ENCODE measurements at places on chromosomes 13 and 19.

DNA sequence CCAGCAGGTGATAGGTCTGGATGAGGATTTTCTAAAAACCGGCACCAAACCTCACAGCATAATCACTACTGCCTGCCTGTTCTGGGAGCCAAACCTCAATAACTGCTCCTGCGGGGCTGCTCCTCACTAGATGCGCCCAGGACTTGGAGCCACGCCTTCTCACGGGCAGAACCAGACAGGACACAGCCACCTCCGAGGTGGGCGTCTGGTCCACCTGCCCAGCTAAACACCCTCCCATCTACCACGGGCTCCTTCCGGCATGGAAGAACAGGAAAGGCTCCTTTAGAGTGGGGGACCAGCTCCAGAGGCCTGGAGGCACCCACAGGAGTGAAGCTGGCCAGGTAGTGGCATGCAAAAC is 73.5 kb downstream of the PEPD start:
- H3K27me3 ChIP-seq = no peaks in the 10 kb centered on the region
- H3K4me1 ChIP-seq = no peaks in the 10 kb centered on the region
- no peak overlapping the region for H3K4me3 ChIP-seq
- no peak overlapping the region for H3K27ac ChIP-seq
- peaks cover 8% of the 10 kb centered on the region for H3K36me3 ChIP-seq

GRCh38 chr13:70568571-70568970 is 460.3 kb upstream of the KLHL1 start:
- H3K4me1 ChIP-seq = no peaks in the 10 kb centered on the region
- no peak overlapping the region for H3K27ac ChIP-seq
- H3K4me3 ChIP-seq = no peak overlapping the region
- H3K36me3 ChIP-seq = no peaks in the 10 kb centered on the region

- no peak overlapping the region for H3K4me3 ChIP-seq
- H3K27ac ChIP-seq = no peak overlapping the region
- H3K27me3 ChIP-seq = peaks cover 2% of the 10 kb centered on the region
- H3K36me3 ChIP-seq = no peaks in the 10 kb centered on the region
Measured at GRCh38 chr13:65912516-65912915, 1317.6 kb downstream of the PCDH9 start.

DNA sequence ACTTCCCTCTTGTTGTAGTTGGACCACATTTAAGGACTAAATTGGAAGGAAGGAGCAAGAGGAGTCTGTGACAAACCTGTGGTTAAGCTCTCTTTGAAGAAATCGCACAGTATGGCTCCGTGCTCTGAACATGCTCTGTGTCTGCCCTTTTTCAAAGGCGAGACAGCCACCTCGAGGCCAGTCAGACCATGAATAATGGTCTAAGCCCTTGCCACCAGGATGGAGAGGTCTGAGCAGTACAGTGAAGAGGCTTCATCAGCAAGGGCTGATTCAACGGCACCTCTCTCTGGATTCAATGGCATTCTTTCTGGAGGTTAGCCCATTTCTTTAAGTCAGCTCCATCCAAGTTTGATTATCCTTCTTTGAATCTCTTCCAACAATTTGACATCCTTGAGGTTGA is 30.9 kb downstream of the FAM216B start:
- no peaks in the 10 kb centered on the region for H3K4me1 ChIP-seq
- peaks cover 3% of the 10 kb centered on the region for H3K27me3 ChIP-seq

- H3K27me3 ChIP-seq = peaks cover 43% of the 10 kb centered on the region
- H3K4me1 ChIP-seq = peaks cover 30% of the 10 kb centered on the region
- H3K36me3 ChIP-seq = peaks cover 14% of the 10 kb centered on the region
- H3K27ac ChIP-seq = no peak overlapping the region
- no peak overlapping the region for H3K4me3 ChIP-seq
Measured at GRCh38 chr19:1845125-1845515, 3.2 kb downstream of the REXO1 start.

GRCh38 chr19:3210347-3211017 is 14.0 kb upstream of the CELF5 start:
- peaks cover 9% of the 10 kb centered on the region for H3K27me3 ChIP-seq
- DNase-seq = peak; percentile 72
- no peak overlapping the region for H3K4me3 ChIP-seq

DNA sequence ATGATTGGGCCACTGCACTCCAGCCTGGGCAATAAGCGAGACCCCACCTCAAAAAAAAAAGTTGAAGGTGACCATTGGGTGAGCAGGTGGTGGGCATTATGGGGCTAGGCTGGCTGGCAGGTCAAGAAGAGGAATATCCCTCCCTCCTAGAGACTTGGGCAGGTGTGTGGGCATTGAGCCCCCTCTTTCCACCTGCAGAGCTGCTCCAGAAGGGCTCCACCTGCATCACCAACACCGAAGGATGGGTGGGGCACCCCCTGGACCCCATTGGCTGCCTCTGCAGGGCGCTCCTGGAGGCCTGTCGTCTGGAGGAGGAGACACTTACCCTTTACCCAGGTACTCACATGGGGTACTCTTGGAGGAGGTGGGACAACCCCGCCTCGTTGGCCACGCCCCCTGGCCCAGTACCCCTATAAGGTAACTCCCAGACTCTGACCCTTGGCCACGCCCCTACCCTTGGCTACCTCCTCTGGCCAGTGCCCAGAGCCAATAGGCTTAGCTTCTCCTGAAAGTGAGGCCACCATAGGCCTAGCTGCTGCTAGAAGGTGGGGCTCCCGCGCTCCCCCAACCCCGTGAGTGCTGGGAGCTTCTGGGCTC is 21.9 kb downstream of the ZSWIM4 start:
- H3K27ac ChIP-seq = no peak overlapping the region
- no peaks in the 10 kb centered on the region for H3K4me1 ChIP-seq
- H3K27me3 ChIP-seq = no peaks in the 10 kb centered on the region

GRCh38 chr19:5125376-5125775 is 156.5 kb downstream of the KDM4B start:
- peaks cover 13% of the 10 kb centered on the region for H3K36me3 ChIP-seq
- H3K27me3 ChIP-seq = peaks cover 13% of the 10 kb centered on the region
- H3K27ac ChIP-seq = no peak overlapping the region
- no peak overlapping the region for H3K4me3 ChIP-seq

- no peak overlapping the region for H3K4me3 ChIP-seq
- H3K36me3 ChIP-seq = peaks cover 24% of the 10 kb centered on the region
- H3K27ac ChIP-seq = no peak overlapping the region
- no peaks in the 10 kb centered on the region for H3K27me3 ChIP-seq
- no peak for DNase-seq
Measured at GRCh38 chr19:5585461-5586299, 17.9 kb upstream of the TINCR start.

- H3K36me3 ChIP-seq = no peaks in the 10 kb centered on the region
- DNase-seq = no peak
- no peaks in the 10 kb centered on the region for H3K27me3 ChIP-seq
- H3K4me3 ChIP-seq = no peak overlapping the region
Measured at GRCh38 chr13:78035500-78035899, 116.9 kb upstream of the EDNRB start.

GRCh38 chr19:2237051-2237868 is 636 bp downstream of the SF3A2 start:
- H3K27ac ChIP-seq = peak overlapping the region; percentile 92
- peaks cover 23% of the 10 kb centered on the region for H3K27me3 ChIP-seq
- peaks cover 47% of the 10 kb centered on the region for H3K4me1 ChIP-seq
- H3K36me3 ChIP-seq = peaks cover 25% of the 10 kb centered on the region

DNA sequence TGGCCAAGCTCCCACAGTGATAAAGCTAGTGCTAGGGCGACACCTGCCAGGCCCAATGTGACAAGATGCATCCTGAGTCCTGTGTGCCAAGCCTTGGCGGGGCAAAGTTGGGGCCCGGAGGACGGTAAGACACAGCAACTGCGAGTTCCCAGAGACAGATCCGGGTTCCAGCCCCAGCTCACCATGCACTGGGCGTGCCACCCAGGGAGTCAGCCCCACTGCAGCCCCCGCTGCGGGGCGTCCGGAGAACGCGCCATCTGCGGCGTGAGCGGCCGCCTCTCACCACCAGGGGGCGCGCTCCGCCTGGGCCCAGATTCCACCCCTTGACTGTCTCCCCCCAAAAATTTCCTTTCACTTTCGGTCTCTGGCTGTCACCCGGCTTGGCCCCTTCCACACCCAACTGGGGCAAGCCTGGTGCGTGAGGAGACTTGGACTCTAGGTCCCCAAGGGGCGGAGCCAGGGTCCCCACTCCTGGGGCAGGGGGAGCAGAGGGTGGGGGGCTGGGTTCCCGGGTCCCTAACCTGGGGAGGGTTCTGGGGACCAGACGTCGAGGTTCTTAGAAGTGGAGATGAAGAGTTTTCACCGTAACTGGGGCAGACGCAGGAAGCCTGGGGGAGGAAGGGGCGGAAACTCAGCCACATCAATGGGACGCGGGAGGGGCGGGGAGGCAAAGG is at the start of gene FLT3LG:
FLT3LG (plus strand) TSS at position 348 of the 674 bp plus-strand sequence. CDS start 425 bp downstream, outside the sequence.
- no peak within 1 kb of the TSS for H3K4me3 ChIP-seq
- no peaks in the 10 kb centered on the region for H3K36me3 ChIP-seq
- peaks cover 5% of the 10 kb centered on the region for H3K4me1 ChIP-seq
- H3K27me3 ChIP-seq = peaks cover 2% of the 10 kb centered on the region
- H3K27ac ChIP-seq = peak within 1 kb of the TSS; percentile 26
- DNase-seq = peak; percentile 66

DNA sequence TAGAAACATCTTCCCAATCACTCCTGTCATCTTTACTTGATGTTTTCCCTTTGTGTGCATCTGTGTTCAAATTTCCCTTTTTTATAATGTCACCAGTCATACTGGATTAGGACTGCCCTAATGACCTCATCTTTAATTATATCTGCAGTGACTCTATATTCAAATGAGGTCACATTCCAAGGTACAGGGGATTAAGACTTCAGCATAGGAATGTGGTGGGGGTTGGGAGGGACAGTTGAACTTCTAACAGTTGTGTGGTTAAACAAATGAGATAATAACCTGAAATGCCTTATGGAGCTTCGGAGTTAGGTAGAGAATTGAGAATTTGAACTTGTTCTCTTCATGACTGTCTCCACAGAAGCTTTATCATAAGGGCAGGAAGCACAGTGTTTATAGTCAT is 23.0 kb downstream of the PAN3 start:
- DNase-seq = no peak
- H3K4me3 ChIP-seq = no peak overlapping the region
- no peaks in the 10 kb centered on the region for H3K27me3 ChIP-seq
- peaks cover 6% of the 10 kb centered on the region for H3K4me1 ChIP-seq
- H3K36me3 ChIP-seq = peaks cover 22% of the 10 kb centered on the region

DNA sequence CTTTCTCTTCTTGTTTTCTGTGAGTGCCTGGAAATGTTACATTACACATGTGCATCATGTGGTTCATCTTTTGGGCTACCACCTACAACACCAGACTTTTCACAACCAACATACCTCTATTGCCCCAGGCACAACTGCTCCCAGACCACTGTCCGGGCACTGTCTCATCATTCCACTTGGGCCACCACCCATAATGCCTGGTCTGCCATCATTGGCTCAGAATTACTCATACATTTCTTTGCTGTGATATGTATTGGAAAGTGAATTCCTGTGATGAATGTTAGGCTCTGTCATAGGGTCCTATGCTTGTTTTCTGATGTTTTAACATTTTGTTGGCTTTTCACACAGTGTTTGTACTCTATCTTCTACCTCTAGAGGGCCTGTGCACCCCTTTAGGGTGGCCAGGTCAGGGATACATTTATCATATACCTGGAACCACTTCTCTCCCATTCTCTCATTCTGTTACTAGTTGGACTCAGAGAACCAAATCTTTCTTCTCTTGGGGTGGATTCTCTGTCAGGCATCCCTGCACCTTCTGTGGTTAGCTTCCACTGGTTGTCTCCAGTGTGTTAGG is 172.8 kb downstream of the NHLRC3 start:
- H3K4me1 ChIP-seq = no peaks in the 10 kb centered on the region
- H3K36me3 ChIP-seq = no peaks in the 10 kb centered on the region
- H3K27ac ChIP-seq = no peak overlapping the region

DNA sequence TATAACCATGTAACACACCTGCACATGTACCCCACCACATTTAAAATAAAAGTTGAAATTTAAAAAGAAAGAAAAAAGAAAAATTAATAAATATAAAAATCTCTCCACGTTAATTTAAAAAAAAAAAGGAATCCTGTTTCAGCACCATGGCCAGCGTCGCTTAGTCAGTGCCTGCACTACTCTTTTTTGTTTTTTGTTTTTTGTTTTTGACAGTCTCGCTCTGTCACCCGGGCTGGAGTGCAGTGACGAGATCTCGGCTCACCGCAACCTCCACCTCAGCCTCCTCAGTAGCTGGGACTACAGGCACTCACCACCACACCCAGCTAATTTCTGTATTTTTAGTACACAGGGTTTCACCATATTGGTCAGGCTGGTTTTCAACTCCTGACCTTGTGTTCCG is 835.9 kb downstream of the UQCRFS1 start:
- H3K27ac ChIP-seq = no peak overlapping the region
- no peak overlapping the region for H3K4me3 ChIP-seq
- no peak for DNase-seq
- H3K27me3 ChIP-seq = peaks cover 2% of the 10 kb centered on the region
- no peaks in the 10 kb centered on the region for H3K4me1 ChIP-seq

Data from endothelial cell (in vitro differentiated cells).